Mesothelial cell of epicardium (in vitro differentiated cells): ENCODE measurements at places on chromosomes 1 and 21.

GRCh38 chr1:45339789-45340558 lies at the start of the genes MUTYH and TOE1:
Gene MUTYH (minus strand): TSS chr1:45340440. CDS start chr1:45334505, 5,935 bp downstream.
Gene TOE1 (plus strand): TSS chr1:45340170. CDS start chr1:45340253, 83 bp downstream.
- peak; percentile 88 for DNase-seq
- no peaks in the 10 kb centered on the region for H3K27me3 ChIP-seq
- H3K36me3 ChIP-seq, result peaks cover 11% of the 10 kb centered on the region
- peak within 1 kb of the TSS; percentile 90 for H3K4me3 ChIP-seq
- peak within 1 kb of the TSS; percentile 93 for H3K27ac ChIP-seq
- H3K4me1 ChIP-seq, result peaks cover 22% of the 10 kb centered on the region

DNA sequence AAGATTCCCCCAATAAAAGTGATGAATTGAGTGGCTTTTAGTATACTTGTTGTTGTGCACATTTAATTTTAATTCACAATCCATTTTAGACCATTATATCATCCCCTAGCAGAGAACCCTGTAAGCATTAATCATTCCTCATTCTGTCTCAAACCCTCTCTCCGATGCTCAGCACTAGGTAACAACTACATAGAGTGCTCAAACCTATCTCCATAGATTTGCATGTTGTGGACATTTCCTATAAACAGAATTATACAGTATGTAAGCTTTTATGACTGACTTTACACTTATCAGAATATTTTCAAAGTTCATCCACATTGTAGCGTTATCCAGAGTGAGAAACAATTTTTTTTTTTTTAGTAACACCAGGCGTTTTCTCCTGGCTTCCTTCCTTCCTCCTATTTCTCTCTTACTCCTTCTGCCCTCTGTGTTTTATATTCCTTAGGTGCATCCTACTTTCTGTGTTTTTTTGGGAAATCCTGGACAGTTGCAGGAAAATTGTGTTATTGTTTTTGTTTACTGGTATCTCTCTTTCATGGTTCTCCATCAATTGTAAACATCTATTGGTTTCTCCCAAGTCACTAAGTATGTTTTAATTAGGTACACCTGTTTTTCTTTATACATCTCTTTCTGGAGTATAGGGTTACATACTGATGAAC lies 1528.0 kb upstream of the TPTE start:
- H3K27ac ChIP-seq, result no peak overlapping the region
- H3K27me3 ChIP-seq, result no peaks in the 10 kb centered on the region
- no peak for DNase-seq
- H3K4me3 ChIP-seq, result no peak overlapping the region
- H3K36me3 ChIP-seq, result peaks cover 30% of the 10 kb centered on the region
- H3K4me1 ChIP-seq, result no peaks in the 10 kb centered on the region

DNA sequence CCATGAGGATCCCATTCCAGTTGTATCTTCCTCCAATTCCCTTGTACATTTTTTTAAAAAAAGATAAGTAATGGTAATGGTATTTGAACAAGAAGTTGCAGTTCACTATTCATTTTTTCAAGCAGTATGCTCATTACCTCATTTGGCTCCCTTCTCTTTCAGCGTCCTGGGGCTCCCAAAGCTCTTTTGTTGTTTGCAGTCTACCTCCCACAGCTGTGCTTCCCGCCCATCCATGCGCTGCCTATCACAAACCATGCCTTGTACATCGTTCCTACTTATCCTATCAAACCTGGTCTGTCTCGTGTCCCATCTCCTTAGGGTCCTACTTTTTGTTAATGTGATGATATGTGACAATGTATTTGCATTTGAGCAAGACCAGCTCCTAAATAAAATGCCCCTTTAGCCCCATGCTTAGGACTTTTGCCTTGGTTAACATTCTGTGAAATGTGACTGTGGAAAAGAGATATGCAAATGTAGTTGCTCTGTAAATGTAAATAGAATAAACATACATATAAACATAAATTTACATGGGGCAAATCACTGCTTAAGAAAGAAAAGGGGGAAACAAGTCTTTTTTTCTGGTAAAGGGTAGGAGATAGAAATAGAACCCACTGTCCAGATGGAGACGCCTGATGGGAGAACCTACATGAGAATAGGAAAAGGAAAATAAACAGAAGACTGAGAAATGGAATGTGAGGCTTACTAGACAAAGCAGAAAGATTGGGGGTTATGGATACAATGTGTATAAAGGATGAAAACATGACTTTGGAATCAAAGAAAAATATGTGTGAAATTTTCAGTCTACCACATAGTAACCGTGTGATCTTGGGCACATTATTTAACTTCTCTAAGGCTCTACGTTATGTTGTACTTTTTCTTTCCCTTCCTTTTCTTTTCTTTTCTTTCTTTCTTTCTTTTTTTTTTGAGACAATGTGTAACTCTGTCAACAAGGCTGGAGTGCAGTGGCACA lies 59.8 kb upstream of the PLXNA2 start:
- no peaks in the 10 kb centered on the region for H3K36me3 ChIP-seq
- DNase-seq, result no peak
- H3K4me1 ChIP-seq, result peaks cover 11% of the 10 kb centered on the region
- H3K4me3 ChIP-seq, result no peak overlapping the region

DNA sequence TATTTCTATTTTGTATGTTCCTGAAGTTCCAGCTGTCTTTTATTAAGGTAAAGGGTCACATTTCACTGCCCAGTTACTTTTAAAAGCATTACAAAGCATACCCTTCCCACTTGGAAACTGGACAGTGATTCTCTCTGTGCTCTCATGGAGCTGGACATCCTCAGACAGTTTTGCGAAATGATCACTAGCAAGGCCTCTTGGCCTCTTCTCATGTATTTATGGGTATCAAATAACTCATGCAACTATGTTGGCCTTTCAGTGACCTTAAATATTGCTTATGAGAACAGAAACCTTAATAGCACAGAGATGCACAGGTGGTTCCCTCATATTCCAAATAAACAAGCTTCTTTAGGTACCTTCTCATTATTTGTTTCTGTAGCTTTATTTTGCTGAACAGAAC lies 7.9 kb upstream of the AMPD1 start:
- no peak overlapping the region for H3K4me3 ChIP-seq
- H3K27ac ChIP-seq, result no peak overlapping the region
- no peaks in the 10 kb centered on the region for H3K4me1 ChIP-seq
- DNase-seq, result no peak
- peaks cover 10% of the 10 kb centered on the region for H3K36me3 ChIP-seq

- H3K4me3 ChIP-seq, result no peak overlapping the region
- H3K27me3 ChIP-seq, result no peaks in the 10 kb centered on the region
- H3K27ac ChIP-seq, result no peak overlapping the region
Measured at GRCh38 chr1:200909757-200910239, 15.1 kb downstream of the INAVA start.

GRCh38 chr1:212596798-212597197 lies 11.8 kb upstream of the ATF3 start:
- DNase-seq, result no peak
- peaks cover 29% of the 10 kb centered on the region for H3K4me1 ChIP-seq
- no peak overlapping the region for H3K4me3 ChIP-seq
- H3K36me3 ChIP-seq, result no peaks in the 10 kb centered on the region
- peak overlapping the region; percentile 99 for H3K27ac ChIP-seq

DNA sequence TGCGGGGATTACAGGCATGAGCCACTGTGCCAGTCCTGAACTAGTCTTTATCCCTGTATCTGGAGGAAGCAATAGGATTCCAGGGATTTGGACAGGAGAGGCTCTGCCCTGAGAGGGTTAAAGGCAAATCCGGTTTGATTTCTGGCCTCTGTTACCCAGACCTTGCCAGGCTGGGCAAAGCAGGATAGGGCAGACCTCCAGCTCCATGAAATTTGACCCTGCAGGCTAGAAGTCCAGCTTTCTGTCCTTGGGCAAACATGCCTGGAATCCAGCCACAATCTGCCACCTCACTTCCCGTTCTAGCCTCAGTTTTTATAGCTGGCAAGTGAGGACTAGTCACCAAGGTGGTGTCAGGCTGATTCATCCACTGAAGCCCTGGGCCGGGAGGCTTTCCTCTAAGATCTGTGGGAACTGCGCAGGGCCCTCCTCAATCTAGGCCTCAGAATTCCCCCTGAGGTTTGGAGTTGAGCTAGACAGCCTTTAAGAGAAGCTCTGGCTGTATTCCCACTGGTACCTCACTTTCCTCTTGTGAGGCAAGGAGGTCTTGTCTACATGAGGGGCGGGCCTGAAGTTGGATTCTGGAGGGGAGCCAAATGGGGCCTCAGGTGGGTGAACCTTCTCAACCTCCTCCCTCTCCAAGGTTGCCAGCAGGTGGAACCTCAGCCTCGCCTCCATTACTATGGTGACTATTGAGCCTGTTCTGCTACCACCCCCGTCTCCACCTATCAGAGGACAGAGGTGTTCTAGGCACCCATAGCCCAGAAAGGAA lies 7.0 kb upstream of the P3R3URF start:
- H3K27ac ChIP-seq, result peak overlapping the region; percentile 74
- H3K4me3 ChIP-seq, result no peak overlapping the region
- H3K27me3 ChIP-seq, result no peaks in the 10 kb centered on the region
- peaks cover 21% of the 10 kb centered on the region for H3K4me1 ChIP-seq
- DNase-seq, result no peak

- no peak for DNase-seq
- no peaks in the 10 kb centered on the region for H3K4me1 ChIP-seq
Measured at GRCh38 chr1:78168306-78168705, 122.5 kb downstream of the GIPC2 start.

- H3K27me3 ChIP-seq, result peaks cover 94% of the 10 kb centered on the region
- H3K27ac ChIP-seq, result no peak overlapping the region
- peak overlapping the region; percentile 56 for H3K4me3 ChIP-seq
- H3K36me3 ChIP-seq, result no peaks in the 10 kb centered on the region
- peak; percentile 42 for DNase-seq
Measured at GRCh38 chr1:92483610-92484471, 2.9 kb downstream of the GFI1 start.

DNA sequence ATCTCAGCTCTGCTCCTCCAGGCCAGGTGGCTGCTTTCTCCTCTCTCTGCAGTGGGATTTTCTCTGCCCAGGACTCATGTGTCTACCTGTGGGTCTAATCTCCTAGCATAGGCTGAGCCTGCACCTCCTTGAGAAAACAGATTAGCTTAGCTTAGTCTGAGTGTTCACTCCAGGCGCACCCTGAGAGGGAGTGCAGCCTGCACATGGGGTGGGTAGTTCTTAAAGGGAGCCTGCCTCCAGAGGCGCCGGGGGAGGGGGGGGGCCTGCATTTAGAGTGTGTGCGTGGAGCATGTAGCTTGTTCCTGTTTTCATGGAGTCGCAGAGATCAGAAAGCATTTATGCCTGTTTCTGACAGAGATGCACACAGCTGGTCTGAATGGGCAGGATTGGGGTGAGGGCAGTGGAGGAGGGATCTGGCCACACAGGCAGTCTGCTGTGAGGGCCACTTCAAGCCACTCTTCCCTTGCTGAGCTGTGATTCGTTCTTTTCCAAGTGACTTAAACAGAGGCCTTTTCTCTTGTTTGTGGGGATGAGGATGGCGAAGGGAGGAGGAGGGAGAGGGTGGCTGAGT lies 45.2 kb downstream of the GALNT2 start:
- no peak overlapping the region for H3K4me3 ChIP-seq
- H3K36me3 ChIP-seq, result peaks cover 3% of the 10 kb centered on the region
- H3K27ac ChIP-seq, result no peak overlapping the region
- DNase-seq, result no peak
- peaks cover 25% of the 10 kb centered on the region for H3K4me1 ChIP-seq
- no peaks in the 10 kb centered on the region for H3K27me3 ChIP-seq

DNA sequence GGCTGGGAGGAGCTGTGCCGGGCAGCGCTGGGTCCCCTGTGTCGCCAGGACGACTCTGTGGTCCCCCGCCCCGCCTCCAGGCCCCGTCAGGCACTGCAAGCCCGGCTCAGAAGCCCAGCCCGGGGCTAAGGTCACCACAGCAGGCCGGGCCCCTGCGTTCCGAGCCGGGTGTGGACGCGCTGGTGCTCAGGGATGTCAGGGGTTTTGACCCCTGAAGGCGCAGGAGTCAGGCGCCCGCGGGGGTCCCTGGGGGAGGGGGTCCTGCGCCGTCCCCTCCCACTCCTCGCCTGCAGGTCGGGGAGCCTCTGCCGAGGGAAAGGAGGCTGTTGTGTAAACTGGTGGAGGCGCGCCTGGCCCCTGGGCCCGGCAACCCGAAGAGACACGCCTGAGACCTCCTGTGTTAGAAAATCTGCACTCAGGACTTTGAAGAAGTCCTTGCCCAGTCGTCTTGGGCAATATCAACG lies 23.7 kb upstream of the TMEM54 start:
- DNase-seq, result no peak
- H3K36me3 ChIP-seq, result no peaks in the 10 kb centered on the region
- H3K4me1 ChIP-seq, result peaks cover 34% of the 10 kb centered on the region
- no peaks in the 10 kb centered on the region for H3K27me3 ChIP-seq
- peak overlapping the region; percentile 90 for H3K27ac ChIP-seq

- DNase-seq, result no peak
- H3K27me3 ChIP-seq, result no peaks in the 10 kb centered on the region
- H3K4me3 ChIP-seq, result no peak overlapping the region
- peak overlapping the region; percentile 47 for H3K27ac ChIP-seq
- H3K4me1 ChIP-seq, result peaks cover 24% of the 10 kb centered on the region
Measured at GRCh38 chr1:201791779-201792173, 37.2 kb upstream of the IPO9 start.

GRCh38 chr1:5225707-5226704 lies 571.6 kb downstream of the AJAP1 start:
- no peaks in the 10 kb centered on the region for H3K4me1 ChIP-seq
- peaks cover 56% of the 10 kb centered on the region for H3K27me3 ChIP-seq
- H3K36me3 ChIP-seq, result no peaks in the 10 kb centered on the region

- no peaks in the 10 kb centered on the region for H3K27me3 ChIP-seq
- peaks cover 41% of the 10 kb centered on the region for H3K36me3 ChIP-seq
- no peak overlapping the region for H3K27ac ChIP-seq
- no peak overlapping the region for H3K4me3 ChIP-seq
Measured at GRCh38 chr1:156310962-156311361, 11.9 kb upstream of the VHLL start.

DNA sequence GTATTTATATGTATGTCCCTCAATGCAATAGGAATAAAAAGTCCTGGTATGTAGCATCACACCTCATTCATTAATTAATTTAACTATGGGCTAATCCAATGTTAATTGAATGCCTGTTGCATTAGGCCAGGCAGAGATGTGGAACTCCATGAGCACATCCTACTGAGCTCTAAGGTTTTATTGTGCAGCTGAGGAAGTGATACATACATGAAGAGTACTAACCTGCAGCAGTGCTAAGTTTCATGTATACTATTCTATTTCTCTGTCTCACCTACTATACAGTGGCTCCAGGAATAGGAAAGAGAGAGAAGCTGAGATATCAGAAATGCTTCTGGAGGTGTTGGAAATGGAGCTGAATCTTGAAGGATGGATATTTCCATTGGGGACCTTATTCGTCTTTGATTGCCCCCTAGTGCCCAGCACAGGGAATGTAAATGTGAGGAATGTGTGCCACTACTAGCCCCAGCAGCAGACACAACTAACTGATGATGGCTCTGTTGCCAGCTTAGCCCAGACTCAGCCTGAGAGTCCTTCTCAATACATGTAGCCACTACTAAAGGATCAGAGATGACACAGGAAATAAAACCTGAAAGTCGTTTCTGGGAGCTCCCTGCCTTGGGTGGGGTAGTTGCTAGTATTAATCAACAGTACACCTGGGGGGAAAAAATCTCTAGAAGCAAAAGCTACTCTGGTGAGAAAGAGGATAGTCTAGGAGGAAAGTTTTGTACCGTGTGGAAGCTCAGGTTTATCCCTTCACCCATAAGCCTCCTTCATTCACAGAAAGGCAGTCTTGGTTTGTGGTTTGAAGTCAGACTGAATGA lies 173.3 kb upstream of the FOXD3 start:
- H3K4me3 ChIP-seq, result no peak overlapping the region
- no peaks in the 10 kb centered on the region for H3K36me3 ChIP-seq
- H3K27ac ChIP-seq, result no peak overlapping the region
- H3K4me1 ChIP-seq, result peaks cover 16% of the 10 kb centered on the region

GRCh38 chr1:201899683-201900429 lies 11.2 kb downstream of the SHISA4 start:
- H3K4me3 ChIP-seq, result no peak overlapping the region
- DNase-seq, result no peak
- no peaks in the 10 kb centered on the region for H3K27me3 ChIP-seq
- H3K27ac ChIP-seq, result no peak overlapping the region
- H3K36me3 ChIP-seq, result peaks cover 3% of the 10 kb centered on the region

- no peak for DNase-seq
- H3K4me1 ChIP-seq, result peaks cover 3% of the 10 kb centered on the region
- no peak overlapping the region for H3K27ac ChIP-seq
- no peaks in the 10 kb centered on the region for H3K36me3 ChIP-seq
Measured at GRCh38 chr1:211892577-211892976, 62.0 kb upstream of the LPGAT1 start.
